NCI-H1105 treated with DMSO at 0.1 percent for 48 hours (cell line): ENCODE measurements at places on chromosomes 1 and 21.
A peak's percentile ranks its signal among the peaks of the same experiment; 100 is the strongest.

GRCh38 chr1:229035748-229036082 is 235.2 kb upstream of the RAB4A start:
- no peak for DNase-seq

DNA sequence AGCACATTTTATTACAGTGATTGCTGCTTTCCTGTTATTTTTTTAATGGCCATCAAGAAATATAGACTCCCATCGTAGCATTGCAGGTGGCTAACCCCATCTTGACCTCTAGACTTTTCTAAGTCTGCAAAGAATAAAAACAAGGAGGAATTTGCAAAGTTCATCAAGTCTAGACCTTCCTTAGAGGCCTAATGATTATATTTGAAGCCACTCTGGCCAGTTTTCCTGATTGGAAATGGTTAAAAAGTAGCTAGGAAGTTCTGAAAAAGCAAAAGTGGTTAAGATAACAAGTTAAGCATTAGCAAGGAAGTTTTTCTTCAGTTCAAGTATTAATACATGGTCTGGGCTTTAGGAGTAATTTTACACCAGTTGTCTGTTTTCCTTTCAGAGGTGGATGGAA is 16.7 kb upstream of the KCNJ15 start:
- no peak for DNase-seq

DNA sequence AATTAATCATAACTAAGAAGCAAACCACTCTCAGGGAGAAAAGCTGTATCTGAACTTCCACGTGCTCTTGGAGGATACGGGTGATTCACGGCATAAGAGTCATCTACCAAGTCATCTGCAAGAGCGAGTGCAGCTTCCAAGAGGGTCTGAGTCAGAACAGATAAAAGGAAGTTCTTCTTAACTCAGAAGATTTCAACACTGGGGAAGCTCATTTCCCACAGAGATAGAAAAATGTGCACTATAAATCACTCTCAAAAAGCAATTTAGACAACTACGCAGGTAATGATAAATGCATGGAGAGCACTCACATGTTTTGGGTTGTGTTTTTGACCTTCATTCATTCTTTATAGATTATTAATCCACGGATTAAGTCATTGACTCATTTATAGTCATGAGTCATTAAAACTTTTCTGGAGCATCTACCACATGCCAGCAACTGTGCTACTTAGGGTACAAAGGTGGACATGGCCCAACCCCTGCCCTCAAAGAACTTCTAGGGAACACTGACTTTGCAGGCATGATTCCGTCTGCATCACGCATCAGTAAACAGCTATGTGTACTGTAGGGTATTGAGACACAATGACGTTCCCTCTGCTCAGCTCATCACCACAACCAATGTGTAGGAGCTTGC is 20.8 kb downstream of the KCNJ15 start:
- no peak for DNase-seq

GRCh38 chr1:31571340-31572295 is 4.7 kb upstream of the TINAGL1 start:
- DNase-seq: no peak

GRCh38 chr1:226912587-226913176 is 27.4 kb upstream of the COQ8A start:
- DNase-seq: no peak

DNA sequence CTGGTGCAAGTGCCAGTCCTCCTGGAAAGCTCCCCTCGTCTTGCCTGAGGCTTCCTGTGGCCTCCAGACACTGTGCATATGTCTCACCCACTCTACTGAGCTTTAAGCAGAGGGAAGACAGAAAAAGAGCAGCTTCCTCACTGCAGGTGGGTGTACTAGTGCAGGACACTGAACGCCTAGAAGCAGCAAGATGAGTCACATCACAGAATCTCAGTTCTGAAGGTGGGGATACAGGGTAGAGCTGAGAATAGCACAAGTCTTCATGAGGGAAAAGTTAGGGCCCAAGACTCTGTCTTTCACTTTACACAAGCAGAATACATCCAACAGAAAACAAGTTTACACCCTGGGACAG is 37.4 kb downstream of the PCAT6 start:
- no peak for DNase-seq

DNA sequence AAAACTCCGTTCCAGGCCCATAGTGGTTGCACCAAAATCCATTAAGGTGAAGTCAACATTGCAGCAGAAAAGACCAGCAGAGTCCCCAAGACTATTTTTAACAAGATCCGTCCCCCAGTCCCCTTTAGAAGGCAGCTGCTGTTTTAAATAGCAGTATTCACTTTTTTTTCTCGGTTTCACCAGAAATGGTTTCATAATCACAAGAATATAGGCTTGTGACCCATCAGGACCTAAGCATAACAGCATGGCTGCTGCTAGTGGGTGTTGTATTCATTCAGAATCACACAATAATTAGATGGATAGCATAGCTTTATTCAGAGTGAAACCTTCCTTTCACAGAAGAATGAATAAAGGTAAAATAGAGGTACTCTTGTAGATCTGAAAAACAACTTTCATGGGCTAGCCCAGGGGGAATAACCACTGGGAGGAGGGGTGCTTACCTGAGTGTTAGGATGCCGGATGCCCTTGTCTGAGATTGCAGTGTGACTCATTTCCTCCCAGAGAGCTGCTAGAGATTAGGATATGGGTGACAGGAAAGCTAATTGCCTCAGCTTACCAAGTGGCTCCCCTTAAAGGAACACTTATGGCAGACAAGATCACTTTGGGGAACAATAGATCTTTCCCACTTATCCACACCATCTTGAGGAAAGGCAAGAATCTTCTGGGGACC is 35.0 kb downstream of the ACKR1 start:
- no peak for DNase-seq

DNA sequence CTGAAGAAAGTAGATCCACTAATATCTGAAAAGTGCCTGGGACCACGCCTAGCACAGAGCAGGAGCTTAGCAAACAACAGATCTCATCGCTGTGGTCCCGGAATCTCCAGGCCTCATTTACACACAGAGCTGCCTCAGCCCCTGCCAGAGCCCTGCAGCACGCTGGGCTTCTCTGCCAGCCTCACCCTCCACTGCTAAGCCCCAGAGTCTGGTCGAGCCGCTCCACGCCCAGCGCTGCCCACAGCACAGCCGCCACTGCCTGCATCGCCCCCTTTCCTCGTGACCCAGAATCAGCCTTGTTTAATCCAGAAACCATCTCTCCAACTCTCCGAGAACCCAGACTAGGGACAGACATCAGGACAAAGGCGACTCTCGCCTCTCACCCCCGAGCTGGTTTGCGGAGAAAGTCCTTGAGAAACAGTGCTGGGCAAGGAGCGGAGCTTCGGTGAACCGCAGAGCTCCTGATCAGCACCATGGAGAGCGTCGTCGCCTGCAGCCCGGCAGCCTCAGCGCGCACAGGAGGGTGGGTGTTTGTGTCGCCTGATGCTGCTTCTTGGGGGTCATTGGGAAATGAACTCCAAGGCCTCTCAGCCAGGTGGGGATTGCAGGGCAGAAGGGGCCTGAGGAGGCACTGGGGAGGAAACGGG is 145.1 kb downstream of the NPHP4 start:
- DNase-seq: no peak

GRCh38 chr1:197180252-197180878 is 33.9 kb upstream of the ASPM start:
- peak; percentile 74 for DNase-seq

DNA sequence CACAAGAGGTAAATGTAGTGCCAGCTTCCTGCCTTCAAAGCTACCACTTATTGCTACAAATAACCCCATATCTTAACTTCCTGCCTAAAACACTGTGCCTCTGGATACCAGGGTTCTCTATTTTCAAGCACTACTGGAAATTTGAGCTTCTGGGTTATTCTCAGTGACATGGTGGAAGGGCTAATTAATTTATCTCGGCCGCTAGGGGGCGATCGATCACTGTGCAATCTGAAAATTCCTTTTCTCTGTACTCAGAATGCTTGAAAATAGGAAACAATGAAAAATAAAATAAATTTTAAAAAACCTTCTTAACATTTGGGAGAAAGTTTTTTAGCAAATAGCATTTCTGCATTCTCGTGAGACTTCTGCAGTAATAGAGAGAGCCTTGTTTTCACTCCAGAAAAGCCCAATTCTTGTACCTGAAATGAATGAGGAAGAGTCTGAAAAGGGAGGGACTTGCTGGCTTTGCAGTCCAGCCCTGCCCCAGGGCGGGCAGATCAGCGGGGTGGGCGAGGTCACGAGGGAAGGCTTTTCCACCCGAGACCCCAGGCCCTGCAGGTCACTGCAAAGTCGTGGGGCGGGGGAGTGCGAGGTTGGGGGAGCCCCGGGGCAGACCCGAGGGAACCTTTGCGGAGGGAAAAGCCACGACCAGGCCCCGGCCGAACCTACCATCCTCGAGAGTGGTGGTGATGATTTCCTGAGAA is 276.7 kb downstream of the PCP4 start:
- peak; percentile 75 for DNase-seq

- DNase-seq: peak; percentile 16
Measured at GRCh38 chr1:202625416-202626360, 84.6 kb downstream of the SYT2 start.

DNA sequence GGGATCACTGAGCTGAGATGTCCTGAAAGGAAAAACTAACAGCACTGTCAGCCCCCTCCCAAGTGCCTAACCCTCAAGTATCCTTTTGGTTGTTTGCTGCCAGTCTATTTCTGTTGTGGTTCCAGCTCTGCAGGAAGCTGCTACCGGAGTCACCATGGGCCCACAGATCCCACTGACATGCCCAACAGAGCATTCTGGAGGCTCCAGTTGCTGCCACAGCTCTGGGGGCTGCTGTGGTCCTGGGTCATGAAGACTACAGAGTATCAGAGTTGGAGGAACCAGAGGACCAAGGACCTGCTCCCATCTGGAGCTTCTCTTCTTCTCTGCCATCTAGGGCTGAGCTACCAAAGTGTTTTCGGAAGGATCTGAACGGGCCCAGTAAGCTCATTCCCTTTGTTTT is 910 bp downstream of the LCE3A start:
- no peak for DNase-seq

DNA sequence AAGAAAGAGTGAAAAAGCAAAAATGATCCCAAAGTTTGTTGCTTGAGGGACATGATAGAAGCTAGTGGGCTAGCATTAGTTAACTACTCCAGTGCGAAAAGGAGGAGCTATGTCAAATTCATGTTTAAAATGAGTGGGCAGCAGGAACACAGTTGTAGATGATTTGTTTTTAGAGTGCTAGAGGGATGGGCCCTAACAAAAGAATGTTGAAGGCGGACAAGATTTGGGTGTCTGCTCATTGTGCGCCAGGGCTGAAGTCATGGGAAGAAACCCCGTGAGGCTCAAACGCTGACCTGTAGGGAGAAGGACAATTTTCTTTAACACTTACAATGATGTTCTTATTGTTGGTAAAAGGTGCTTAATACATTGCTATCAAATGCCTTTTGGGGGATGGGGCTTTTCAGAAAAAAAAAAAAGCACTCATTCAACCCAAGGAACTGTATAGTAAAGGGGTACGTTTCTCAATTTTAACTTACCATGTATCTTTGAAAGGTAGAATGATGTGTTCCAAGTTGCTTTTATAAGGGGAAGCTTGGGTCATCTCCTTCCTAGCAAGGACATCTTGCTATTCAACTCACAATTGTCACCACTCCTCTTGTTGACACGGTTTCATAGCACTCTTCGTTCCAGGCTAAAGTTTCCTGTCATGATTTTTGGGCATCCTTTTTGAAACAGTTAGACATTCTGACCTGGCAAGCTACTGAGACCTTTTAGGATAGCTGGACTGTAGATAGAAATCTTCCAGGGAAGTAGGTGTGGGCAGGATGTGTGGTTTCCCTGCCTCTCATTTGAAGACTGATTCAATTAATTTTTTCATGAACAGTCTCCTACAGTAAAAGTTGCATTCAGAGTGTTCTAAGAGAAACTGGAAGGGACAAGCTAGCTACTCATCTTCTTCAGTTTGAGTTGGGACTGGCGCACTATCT is 53.0 kb upstream of the CNN3 start:
- DNase-seq: no peak

GRCh38 chr1:64046243-64046642 is 157.2 kb upstream of the UBE2U start:
- no peak for DNase-seq

DNA sequence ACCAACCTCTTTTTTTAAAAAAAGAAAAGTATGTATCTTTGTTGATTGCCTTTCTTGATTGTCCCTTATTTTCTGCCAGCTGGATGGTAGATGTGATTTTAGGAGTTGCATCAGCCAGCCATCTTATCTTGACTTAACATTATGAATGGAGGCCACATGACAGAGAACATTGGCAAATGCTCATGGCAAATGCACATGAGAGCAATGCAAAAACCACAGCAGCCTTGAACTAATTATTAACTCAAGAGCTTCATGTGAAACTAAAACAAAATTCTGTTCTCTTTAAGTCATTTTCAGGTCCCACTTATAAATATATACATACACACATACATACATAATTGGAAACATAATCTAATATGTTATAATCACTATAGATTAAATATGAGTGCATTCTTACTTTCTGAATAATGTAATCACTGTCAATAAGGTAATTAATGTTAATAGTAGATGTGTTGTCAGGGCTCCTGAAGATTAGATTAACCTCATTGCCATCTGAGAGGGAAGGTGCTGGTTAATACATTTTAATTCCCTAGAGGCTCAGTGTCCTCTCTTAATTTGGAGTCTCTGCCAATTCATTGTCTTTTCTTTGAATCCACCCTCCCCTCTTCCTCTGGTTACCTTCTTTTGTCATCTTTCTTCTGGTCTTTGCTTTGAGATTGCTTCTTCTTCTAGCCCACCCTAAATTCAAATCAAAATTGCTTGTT is 962.2 kb downstream of the ADGRL2 start:
- DNase-seq: no peak

- DNase-seq: no peak
Measured at GRCh38 chr1:211349741-211350140, 23.1 kb downstream of the TRAF5 start.

DNA sequence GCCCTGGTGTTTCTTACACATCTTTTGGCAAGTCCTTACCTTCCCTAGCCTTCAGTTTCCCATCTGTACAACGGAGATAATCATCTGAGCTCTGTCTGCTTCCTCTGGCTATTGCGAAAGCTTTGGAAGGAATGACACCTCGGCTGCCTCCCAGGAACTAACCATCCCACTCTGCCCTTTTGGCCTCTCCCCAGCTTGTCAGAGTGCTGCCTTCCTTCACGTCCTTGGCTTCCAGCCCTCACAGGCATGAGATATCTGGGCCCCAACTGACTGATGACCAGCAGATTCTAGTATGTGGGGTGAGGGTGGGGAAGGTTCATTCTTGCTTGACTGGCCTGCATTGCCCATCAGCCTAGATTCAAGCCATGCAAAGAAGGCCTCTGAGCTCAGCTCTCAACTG is 253.1 kb upstream of the FGGY start:
- DNase-seq: no peak

DNA sequence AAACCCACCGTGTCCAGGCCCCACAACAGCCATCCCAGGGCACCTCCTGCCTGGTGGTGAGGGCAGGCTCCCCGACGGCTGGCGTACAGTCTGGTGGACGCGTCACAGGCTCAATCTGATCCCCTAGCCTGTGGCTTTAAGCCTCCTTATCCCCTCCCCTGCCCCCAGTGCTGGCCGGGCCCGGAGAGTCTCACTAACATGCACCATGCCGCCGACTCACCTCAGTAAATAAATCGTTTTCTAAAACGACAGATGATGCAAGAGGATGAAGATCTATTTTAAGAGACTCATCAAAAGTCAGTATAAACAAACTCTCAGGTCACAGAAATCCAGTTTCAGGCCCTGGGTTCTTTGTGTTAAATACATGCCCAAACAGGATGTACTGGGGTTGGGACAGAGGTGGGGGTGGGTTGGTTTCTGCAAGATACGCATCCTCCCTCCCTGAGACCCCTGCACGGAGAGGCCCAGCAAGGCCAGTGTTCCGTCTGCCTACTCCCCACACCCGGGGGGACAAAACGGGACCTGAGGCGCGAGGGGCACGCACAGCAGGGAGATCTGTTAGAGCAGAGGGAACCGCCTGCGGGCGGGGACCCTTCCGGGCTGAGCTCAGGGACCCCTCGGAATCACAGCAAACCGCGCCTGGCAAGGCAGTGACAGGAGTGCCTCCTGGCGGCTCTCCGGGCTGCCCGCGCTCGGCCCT is 3.1 kb downstream of the PANK4 start:
- DNase-seq: no peak
